ENCODE measurements at places on chromosomes 12 and 14.

- no peak for DNase-seq
Observed at GRCh38 chr12:29414368-29414767, 33.4 kb upstream of the ERGIC2 start.

- no peak for DNase-seq
Observed at GRCh38 chr12:121937654-121938053, 19.3 kb downstream of the CFAP251 start.

DNA sequence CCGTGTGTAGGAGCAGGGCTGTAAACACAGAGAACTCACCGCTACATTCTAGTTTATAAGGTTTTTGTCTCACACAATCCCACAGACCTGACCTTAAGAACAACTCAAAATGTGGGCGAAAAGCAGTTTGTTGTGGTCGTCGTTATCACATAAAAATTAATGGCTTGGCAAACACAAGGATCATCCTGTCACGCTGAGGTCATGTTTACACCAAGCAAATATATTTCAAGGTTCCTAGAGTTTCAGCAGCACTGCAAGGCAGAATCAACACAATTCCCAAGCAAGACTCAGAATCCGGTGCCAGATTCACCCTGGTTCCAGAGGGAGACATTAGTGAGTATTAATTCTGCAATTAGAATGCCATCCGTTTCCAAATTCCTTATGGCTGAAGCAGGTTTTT lies 30.1 kb upstream of the MAP1LC3B2 start:
- DNase-seq: no peak

DNA sequence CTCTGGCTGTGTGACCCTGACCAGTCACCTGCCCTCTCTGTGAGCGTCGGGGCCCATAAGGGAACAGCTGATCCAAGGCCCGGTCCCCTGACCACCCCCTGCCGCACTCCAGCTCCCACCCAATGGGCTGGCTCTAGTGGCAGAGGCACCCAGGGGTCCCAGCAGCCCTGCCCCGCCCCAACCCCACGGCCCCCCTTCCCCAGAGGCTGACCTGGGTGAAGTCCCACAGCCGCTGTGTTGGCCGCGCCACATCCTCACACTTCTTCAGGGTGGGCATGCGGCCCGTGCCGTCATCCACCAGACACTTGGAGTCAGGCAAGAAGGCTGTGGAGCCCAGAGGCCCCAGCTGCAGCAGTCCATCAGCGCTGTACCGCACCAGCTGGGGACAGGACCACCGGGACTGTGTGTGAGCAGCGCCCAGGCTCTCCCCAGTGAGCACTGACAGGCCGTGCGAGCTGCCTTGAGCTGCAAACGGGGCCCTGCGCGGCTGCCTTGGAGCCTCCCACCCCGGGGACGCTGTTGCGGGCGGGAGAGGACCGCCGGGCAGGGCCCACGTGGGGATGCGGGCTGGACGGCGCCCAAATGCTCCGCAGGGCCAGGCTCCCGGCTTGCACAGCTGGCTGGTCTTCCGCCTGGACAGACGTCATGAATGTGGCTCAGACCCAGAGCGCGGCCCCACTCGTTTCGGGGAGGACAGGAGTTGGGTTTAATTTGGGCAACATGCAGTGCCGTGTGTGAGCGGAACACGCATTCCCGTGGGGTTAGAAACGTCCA lies 53.5 kb downstream of the NOC4L start:
- no peak for DNase-seq

GRCh38 chr12:120466560-120467315 lies 2.8 kb downstream of the SRSF9 start:
- peak; percentile 8 for DNase-seq

Measured in T-helper 22 cell (primary cell).